ENCODE measurements at places on chromosomes 16 and 17. TPM values are rescaled to one million over a fixed set of nuclear protein-coding genes. Genes with fewer than 3 reads are reported as not detected.

DNA sequence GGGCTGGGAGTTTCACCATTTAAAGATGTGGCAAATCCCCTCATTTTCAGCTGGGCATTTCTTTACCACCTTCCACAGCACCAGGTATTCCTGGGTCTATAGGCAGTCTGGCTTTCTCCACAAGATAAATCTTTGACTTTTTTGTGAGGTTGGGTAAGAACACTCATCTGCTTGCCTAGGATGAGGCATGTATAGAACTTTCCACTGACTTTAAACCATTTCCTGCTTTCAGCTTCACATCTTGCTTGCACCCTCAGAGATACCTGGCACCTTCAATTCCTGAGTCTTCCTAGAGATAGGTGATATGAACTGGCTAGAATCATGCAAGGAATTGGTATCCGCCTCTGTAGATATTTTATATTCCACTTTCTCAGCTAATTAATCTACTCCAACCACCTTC, 27.9 kb downstream of the SMURF2 start:
- peak; percentile 62 for DNase-seq

GRCh38 chr17:29722411-29723198, 99.9 kb upstream of the CORO6 start:
- DNase-seq: peak; percentile 79

- DNase-seq: no peak
Observed at GRCh38 chr16:78669994-78670393, 570.5 kb downstream of the WWOX start.

- DNase-seq: no peak
Observed at GRCh38 chr16:13153696-13154095, 252.3 kb downstream of the SHISA9 start.

Gene C16orf89
- not detected for total RNA-seq

Gene CCDC78
- total RNA-seq: 8.0 TPM

Gene GFAP
- not detected for total RNA-seq

Gene GNG13
- not detected for total RNA-seq

All from activated CD4-positive, alpha-beta T cell treated with anti-CD3 and anti-CD28 coated beads, Interleukin-2, amount 10 ng/mL, durations not matched to agents 24 days and 14 days (primary cell).